ENCODE measurements at places on chromosomes 13 and 19. TPM values are rescaled to one million over a fixed set of nuclear protein-coding genes. Genes with fewer than 3 reads are reported as not detected.

- H3K4me3 ChIP-seq: no peak overlapping the region
- no peaks in the 10 kb centered on the region for H3K4me1 ChIP-seq
- DNase-seq: peak; percentile 52
- peak overlapping the region; percentile 36 for H3K27ac ChIP-seq
- no peaks in the 10 kb centered on the region for H3K36me3 ChIP-seq
- no peaks in the 10 kb centered on the region for H3K27me3 ChIP-seq
These were observed 820.6 kb downstream of the PCDH17 start for GRCh38 chr13:58452123-58452623.

DNA sequence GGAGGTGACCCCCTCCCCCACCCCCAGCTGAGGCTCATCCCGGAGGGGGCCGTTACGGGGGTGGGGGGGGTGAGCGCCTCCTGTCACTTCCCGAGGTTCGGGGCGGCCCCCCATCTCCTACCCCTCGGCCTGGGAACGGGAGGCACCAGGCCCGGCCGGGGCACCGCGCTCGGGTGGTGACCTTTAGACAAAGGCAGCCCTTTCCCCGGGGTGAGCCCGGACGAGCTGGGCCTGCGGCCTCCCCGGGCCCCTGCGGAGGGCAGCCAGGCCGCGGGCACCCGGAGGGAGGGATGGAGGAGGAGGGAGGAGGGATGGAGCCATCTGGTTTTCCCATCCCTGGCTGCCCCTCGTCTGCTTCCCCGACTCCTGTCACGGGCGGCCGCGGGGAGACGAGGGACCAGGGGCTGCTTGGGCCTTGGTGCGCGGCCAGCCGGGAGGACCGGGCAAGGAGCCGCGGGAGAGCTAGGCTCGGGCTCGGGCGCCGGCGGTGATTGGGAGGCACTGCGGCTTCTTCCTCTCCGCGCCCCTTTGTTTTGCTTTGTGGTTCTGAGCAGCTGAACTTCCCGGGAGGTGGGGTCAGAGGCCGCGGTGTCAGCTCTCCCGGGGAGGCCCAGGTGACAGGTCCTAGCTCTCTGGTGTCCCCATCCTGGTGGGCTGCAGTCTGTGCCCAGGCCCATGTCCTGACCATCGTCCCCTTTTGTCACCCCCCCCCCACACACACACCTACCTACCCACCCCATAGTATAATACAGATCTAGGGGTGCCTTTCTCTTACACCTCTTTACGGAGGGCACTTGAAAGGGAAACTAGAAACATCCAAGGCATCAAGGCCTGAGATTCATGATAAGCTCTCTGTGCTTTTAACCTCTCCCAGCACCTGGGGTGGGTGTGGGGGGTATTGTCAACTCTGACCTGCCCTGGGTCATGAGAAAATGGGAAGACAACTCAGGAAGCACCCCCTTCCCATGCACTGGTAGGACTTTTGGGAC lies 1.3 kb downstream of the BICRA start:
- no peaks in the 10 kb centered on the region for H3K27me3 ChIP-seq
- peak overlapping the region; percentile 43 for H3K4me3 ChIP-seq
- H3K4me1 ChIP-seq: peaks cover 26% of the 10 kb centered on the region
- H3K36me3 ChIP-seq: no peaks in the 10 kb centered on the region
- peak overlapping the region; percentile 100 for H3K27ac ChIP-seq

DNA sequence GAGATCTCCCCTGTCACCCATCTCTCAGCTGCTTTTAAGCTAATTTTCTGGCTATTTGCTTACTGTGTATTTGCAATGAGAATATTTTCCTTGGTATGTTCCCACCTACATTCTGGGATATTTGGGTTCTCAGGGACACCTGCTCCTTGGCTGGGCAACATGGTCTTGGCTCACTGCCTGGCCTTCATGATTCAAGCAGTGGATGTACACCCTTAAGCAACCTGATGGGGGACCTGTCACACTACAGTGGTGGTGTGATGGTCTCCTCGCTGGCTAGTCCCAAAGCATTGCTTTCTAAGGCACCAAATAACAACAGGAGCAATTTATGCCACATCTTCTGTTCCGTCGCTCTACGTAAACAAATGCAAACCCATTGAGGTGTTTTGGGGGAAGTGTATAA lies 35.3 kb upstream of the RFC3 start:
- no peak for DNase-seq
- H3K4me3 ChIP-seq: no peak overlapping the region
- no peaks in the 10 kb centered on the region for H3K36me3 ChIP-seq

Gene ZNF627
- polyA plus RNA-seq: 7.8 TPM

DNA sequence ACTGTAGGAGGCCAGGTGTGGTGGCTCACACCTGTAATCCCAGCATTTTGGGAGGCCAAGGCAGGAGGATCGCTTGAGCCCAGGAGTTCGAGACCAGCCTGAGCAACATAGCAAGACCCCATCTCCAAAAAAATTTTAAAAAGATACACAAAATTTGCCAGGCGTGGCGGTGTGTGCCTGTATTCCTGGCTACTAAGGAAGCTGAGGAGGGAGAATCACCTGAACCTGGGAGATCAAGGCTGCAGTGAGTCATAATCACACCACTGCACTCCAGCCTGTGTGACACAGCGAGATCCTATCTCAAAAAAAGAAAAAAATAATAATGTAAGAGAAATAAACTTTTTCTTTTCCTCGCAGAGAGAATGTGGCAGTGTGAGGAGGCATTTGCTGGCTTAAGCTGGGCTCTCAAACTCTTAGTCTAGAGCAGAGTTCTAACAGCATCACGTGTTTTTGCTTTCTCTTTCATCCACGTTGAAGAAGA lies 21.1 kb downstream of the FAM187B start:
- H3K4me1 ChIP-seq: no peaks in the 10 kb centered on the region
- DNase-seq: no peak
- no peaks in the 10 kb centered on the region for H3K36me3 ChIP-seq
- no peak overlapping the region for H3K27ac ChIP-seq

DNA sequence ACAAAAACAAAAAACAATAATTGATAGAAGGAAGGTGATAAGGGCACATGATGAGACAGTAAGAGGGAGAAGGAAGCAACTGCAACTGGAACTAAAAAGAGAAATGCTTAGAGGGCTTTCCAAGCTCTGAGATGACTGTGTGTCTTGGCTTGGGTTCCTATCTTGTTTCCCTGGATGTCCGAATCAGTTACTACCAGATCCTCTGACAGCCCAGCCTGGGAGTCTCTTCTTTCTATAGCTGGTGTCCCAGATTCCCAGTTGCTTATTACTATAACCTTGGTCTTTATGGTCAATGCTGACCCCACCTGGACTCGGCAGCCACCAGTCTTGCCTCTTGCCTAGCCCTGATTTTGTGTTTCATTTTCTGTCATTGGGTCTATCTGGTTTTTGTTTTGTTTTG lies 116.4 kb downstream of the RFC3 start:
- no peaks in the 10 kb centered on the region for H3K27me3 ChIP-seq
- no peak overlapping the region for H3K27ac ChIP-seq
- H3K4me3 ChIP-seq: no peak overlapping the region
- no peaks in the 10 kb centered on the region for H3K36me3 ChIP-seq
- no peak for DNase-seq

Gene TMPRSS9
- polyA plus RNA-seq: not detected

GRCh38 chr13:30053939-30054338 lies 203.5 kb upstream of the UBL3 start:
- H3K27me3 ChIP-seq: no peaks in the 10 kb centered on the region
- no peaks in the 10 kb centered on the region for H3K4me1 ChIP-seq
- H3K27ac ChIP-seq: no peak overlapping the region
- no peak for DNase-seq
- H3K36me3 ChIP-seq: no peaks in the 10 kb centered on the region
- no peak overlapping the region for H3K4me3 ChIP-seq

All from hepatocyte (in vitro differentiated cells).